ENCODE measurements at places on chromosomes 6 and 20.

- DNase-seq: no peak
Observed at GRCh38 chr6:6886171-6886885, 221.4 kb upstream of the RREB1 start.

DNA sequence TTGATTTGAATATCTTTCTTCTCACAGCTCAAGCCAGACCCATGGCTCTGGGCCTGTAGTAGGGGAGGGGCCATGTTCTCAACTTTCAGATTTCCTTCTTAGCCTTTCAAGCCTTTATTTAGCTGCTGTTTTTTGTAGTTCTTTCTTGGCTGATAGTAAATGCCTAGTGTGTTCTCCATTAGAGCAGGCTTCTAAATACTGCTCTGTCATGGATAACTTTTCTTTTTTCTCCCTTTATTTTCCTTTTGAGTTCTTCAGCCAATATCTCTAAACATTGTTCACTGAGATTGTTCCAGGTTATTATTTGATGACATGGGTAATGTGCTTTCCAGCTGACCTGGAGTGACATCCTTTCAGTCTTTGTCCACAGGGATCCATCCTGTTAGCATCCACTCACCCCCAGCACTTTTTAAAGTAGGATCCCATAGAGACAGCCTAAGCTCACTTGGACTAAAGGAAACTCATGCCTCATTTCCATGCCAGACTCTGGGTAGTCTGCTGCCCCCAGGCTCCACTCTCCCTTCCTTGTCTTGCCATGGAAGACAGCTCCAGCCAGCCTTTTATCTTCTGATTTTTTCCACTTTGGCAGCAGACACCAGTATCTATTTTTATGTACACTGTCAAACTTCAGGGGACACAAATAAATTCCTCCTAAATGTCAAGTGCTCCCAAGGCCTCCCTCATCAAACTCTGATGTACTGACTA lies 645.6 kb downstream of the RNF144B start:
- no peak for DNase-seq

DNA sequence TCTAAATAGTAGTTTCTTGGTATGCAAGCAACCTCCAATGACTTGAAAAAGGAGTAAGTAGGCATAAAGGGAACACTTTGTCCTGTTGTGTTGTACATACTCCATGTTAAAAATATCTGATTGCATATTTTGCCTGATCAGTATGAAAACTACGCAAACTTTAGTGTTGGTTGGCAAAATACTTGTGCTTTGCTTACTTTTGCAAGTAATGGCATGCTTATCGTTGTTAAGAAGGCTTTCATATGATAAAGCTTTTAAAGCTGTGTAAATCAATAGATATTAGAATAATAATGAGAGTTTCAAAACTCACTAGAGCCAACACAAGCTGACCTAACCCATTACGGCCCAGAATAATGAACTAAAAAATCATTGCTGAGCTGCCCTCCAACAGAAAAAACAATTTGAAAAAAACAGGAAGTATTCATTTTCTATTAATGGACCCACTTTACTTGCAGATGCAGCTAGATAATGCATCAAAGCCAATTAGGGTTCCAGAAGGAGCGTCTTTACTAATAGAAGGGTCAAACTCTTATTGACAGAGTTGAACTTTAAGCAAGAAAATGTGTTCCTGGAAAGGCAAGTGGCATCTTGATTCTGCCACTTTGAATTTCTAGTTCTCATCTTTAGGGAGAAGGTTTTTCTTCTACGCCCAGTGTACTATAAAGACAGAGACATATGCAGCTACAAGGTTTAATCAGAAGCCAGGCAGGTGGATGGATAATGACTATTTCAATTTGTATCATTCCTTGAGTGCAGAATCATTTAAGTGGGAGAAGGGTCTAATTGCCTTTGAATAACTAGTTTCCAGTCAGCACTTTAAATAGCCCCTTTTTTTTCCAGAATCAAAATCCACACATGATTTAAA lies 82.2 kb downstream of the SNAP25 start:
- DNase-seq: no peak

- DNase-seq: no peak
Observed at GRCh38 chr6:147756891-147757290, 248.4 kb downstream of the SAMD5 start.

DNA sequence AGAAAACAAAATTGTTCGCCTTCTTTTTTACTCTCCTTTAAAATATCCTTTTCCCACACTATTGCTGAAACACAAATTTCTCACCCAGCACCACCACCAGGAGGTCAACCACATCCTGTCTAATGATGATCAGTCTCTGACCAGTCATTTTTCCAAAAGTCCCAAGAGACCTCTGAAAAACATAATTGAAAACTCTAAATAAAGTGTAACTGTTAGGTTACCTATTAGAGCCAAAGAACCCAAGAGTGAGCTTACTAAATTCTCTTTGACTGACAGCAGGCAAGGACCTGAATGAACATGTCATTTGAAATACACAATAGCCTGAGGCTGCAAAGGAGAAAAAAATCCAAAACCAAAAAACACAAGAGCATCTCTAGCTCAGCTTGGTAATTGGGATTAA lies 735.4 kb downstream of the CBLN4 start:
- no peak for DNase-seq

DNA sequence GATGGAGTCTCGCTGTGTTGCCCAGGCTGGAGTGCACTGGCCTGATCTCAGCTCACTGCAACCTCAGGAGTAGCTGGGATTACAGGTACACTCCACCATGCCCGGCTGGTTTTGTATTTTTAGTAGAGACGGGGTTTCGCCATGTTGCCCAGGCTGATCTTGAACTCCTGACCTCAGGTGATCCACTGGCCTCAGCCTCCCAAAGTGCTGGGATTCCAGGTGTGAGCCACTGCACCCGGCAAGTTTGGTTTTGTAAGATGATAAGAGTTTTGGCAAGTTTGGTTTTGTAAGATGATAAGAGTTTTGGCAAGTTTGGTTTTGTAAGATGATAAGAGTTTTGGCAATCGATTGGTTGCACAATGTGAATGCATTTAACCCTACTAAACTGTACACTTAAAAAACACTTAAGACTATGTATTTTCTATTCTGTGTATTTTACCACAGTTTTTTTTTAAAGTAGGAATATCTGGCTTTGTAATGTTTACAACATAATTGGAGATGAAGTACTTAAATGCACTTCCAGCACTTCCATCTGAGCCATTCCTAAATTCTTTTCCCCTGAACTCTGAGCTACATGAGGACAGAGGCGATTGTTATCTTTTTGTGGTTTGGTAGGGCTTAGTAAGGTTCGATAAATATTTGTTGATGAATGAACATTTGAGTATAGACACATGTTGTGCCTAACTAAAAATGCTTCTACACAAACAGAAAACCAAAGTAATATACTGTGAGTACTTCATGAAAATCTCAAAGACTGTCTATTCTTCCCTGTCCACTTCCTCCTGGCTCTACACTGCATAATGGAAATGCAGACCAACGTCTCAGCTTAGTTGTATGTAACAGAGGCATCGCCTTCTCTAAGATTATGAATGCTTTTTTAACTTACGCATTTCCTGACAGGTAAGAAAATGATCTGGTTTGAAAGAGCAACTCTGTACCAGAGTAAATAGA lies 18.8 kb downstream of the SAMHD1 start:
- DNase-seq: no peak

DNA sequence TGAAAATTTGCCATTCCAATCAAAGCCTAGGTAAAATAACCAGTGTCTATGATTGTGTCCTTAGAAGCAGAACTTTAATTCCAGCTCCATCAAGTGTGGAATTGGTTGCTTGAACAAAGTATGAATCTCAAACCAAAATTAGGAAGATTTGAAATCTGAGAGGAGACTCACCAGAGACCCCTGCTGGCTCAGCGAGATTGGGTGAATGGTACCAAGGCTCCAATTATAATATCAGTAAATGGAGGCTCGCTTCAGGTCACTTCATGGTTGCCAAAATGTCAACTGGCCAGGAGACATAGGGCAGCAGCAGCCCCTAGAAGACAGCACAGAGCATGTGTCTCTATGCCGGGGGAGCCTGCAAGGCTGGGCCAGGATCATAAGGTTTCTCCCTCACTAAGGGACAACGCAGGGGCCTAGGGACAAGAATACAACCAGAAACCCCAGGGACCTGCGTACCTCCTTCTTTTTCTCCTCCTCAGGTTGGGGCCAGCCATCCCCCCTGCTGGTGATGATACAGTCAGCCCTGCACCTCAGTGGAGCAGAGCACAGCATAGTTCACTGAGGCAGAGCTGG lies 14.0 kb downstream of the RBL1 start:
- no peak for DNase-seq

- DNase-seq: no peak
Observed at GRCh38 chr20:12093057-12093796, 175.5 kb downstream of the BTBD3 start.

DNA sequence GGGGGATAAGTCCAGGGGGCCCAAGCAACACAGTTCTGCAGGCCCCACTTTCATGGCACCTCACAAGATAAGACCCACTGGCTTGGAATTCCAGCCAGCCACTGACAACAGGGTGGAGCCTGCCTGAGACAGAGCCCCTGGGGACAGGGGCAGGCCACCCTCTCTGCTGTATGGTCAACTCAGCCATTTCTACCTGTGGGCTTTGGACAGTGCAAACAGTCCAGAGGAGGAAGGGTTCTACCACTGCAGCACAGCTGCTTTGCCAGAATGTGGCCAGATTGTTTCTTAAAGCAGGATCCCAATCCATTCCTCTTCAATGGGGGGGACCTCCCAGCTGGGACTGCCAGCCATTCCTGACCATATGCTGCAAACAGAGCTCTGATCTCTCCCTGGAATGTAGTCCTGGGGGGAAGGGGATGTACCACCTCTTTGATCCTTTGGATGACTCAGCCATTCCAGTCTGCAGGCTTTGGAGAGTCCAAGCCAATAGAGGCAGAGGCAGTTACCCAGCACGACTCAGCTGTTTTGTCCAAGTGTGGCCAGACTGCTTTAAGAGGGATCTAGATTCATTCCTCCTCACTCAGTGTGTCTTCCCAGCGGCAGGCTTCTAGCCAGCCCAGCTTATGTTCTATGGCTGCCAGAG lies 842.2 kb downstream of the EPHA7 start:
- no peak for DNase-seq

- DNase-seq: no peak
Observed at GRCh38 chr6:130296854-130297253, 69.0 kb upstream of the TMEM200A start.

- no peak for DNase-seq
Observed at GRCh38 chr6:156017838-156018237, 562.2 kb upstream of the NOX3 start.

GRCh38 chr20:10074513-10074912 lies 39.7 kb downstream of the ANKEF1 start:
- DNase-seq: no peak

DNA sequence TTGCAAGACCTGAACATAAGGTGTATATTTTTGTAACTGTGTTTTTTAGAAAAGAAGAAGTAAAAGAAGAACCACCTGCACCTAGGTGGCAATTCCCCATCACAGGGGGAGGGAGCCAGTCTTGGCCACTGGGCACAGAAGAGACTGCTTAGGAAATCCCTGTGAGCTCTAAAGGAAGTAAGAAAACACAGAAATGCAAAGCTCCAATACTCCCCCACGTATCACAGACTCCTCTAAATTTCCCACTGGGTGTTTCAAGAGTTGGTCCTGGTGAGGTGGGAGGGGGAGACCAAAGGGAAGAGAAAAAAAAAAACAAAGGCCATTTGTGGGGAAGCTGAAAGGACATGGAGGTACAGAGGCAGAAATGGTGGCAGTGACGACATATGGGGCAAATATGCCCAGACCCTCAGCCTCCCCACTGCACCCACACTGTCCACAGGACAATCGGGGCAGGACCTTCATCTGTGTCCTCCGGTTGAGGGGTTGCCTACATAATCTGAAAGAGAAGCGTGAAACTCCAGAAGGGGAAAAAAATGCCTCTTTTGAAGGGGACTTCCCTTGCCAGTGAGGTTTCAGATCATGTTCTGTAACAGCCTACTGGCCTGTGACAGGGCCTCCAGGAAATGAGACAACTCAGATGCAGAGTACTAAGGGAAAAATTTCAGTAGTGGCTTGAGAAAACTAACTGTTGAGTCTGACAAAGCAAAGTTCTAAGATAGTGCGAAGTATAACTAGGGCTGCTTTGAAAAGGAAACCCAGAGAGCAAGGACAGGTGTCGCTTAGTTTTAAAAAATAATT lies 226.2 kb upstream of the MARCKS start:
- DNase-seq: no peak

GRCh38 chr6:2900221-2900807 lies 2.8 kb downstream of the SERPINB9 start:
- DNase-seq: no peak

DNA sequence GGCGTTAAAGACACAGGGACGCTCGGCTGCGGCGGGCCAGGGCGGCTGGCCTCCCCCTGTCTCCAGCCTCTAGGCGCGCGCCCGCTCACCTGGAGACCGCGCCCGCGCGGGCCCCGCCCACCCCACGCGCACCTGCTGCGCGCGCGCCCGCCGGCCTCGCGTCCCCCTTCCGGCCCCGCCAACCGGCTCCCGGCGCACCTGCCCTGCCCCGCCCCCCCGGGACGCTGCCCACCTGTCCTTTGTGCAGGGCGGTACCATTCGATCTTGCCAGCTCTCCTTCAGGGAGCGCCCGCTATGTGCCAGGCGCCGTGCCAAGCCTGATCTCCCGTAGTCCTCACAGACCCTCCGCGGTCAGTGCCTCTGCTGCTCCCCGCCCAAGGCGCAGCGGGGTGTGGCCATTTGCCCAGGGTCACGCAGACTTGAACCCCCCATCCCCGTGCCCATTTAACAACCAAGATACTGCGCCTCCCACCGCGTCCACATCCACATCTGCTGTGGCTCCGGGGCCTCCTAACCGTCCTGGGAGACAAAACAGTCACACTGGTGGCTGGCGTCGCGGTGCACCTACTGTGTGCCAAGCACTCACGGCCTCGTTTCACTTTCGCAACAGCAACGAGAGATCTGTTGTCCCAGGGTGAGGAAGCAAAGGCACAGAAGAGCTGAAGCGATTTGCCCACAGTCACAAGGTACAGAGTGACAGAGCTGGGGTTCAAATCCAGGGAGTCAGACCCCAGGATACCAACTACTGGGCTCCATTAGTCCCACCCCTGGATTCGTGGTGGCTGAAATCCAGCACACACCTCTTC lies 48.1 kb downstream of the NOL4L start:
- DNase-seq: no peak

DNA sequence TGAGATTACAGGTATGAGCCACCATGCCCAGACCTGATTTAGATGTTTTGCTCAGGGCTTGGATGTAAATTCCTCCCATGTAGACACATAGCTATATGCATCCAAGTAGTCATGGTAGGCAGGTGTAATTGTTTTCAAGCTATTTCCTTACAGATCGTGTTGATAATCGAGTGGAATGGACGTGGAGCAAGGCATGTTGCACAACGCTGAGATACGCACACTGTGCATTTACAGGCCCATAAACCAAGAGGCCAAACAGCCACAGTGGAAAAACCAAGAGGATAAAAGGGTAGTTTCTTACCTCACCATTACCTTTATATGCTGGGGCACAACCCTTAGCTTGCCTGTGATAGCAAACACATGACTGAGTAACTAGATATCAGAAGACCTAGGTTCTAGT lies 51.0 kb upstream of the ADGRF1 start:
- DNase-seq: no peak

- no peak for DNase-seq
Observed at GRCh38 chr6:134983823-134984222, 33.9 kb upstream of the ALDH8A1 start.

DNA sequence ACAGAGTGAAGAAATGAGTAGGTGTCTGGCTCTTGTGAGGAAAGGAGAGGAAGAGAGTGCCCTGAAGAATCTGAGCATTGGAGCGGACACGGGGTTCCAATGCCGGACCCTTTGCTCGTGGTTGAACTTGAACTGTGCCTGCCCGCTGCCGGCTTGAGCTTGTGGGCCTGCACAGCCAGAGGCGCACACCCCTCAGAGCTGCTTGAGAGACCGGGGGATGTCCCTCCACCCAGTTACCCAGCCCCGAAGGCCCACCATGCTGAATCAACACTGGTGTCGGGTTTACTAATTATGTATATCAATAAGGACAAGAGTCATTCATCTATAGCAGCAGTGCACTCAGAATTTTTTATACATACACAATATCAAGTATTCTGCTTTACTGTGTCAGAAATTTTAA lies 218.3 kb upstream of the CST7 start:
- no peak for DNase-seq

Data from stimulated activated CD4-positive, alpha-beta T cell treated with anti-CD3 and anti-CD28 coated beads, TNF-alpha, amount 100 ng/mL, for 1 hour (primary cell).